ENCODE measurements at places on chromosomes 13 and 19. TPM values are rescaled to one million over a fixed set of nuclear protein-coding genes. Genes with fewer than 3 reads are reported as not detected.

The PSG11 gene
- not detected for polyA plus RNA-seq

GRCh38 chr13:112725346-112726015 lies 35.6 kb downstream of the ATP11A start:
- no peak for DNase-seq

DNA sequence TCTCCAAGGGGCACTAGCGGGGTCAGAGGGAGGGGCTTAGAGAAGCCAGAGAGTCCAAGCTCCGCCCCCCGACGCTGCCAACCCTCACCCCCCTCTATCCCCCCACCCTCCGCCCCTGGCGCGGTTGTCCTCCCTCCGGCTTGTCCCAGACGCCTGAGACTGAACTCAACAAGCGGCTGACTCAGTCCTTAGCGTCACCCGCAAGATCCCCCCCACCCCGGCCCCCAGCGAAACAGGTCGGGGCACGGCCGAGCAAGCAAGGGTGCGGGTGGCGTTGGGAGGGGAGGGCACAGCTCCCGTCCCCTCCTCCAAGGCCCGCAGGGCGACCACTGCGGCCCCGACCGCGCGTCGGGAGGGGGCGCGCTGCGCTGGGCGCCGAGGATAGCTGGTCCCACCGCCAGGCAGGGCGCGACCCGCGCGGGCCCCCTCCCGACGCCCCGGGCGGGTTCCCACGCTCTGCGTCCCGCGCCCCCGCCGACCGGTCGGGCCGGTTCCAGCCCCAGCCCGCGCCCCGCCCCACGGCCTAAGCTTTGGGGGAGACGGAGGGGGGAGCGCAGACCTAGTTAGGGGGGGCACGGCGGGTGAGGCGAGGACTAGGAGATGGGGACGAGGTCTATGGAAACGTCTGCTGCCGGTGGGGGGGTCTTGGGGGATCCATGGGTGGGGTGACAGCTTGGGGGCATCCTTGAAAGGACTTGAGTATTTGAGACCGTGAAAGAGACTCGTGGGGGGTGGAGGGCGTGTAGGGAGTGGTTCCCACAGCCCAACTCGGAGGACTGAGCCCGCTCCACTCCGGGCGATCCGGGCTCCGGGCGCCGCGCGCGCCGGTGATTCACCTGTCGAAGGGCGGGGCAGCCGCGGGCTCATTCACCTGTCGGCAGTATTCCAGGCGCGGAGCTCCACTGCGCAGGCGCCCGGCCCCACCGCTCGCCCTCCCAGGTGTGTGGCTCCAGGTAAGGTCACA lies 5.1 kb downstream of the NOTCH3 start:
- no peak for DNase-seq

DNA sequence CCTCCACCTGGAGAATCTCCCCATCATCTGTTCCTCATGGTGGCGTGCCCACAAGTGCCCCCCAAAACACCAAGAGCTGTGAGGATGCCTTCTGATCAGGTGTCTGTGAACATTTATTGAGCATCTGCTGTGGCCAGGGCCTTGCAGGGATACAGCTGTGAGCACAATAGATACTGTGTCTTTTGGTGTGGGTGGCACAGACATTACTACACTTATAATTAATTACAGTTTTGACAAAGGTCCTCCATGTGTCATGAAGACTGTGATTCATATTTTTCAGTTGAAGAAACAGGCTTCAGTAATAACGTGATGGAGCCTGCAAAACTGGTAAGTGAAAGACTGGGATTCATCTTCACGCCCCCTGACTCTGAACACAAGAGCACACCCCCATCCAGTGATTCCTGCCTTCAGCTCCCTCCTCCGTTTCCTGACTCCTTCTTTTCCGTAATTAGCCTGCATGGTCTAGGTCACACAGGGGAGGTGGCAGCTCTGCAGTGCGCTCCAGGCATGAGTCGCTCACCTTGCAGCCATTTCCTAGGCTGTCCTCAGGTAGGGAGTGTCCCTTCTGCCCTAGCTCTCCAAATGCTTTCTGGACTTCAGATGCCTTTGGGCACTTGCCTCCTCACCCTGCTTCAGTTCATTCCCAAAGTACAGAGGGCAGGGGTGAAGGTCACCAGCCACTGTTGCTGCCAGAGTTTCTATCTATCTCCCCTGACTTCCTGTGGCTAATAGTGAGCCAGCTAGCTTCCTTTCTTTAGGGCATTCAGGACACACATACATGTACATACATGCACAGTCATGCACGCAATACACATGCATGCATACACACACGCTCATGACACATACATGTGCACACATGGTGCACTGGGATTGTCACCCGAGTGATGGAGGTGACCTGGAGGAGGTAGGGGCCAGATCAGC lies 66.5 kb downstream of the SIAH3 start:
- no peak for DNase-seq

GRCh38 chr19:296476-297225 lies 5.4 kb upstream of the PLPP2 start:
- DNase-seq: no peak

DNA sequence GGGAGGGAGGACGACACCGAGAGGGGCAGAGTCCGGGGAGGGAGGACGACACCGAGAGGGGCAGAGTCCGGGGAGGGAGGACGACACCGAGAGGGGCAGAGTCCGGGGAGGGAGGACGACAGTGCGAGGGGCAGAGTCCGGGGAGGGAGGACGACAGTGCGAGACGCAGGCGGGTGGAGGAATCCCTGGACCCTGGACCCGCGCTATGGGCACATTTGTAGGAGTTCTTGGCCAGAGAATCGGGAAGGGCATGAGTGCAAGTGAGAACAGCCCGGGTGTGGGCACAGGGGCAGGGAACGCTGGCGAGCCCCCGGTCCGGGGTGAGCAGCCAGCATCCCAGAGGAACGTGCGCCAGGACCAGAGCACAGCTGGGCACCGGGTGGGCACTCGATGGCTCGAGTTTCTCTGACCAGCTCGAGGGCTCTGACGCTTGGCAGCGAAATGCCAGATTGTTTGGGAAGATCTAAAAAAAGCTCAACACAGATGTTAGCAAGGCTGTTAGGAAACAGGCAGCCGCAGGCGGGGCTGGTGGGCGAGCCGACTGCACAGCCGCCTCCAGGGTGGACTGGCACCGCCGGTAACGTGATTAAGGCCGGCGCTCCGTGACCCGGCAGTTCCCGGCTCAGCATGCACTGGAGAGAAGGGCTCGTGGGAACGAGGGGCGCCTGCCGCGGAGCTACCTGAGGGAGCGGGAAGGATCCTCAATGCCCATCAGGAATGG lies 17.9 kb upstream of the C2CD4C start:
- DNase-seq: no peak

GRCh38 chr13:60090574-60090973 lies 73.2 kb downstream of the DIAPH3 start:
- DNase-seq: no peak

GRCh38 chr13:59201841-59202240 lies 961.9 kb downstream of the DIAPH3 start:
- no peak for DNase-seq

GRCh38 chr19:48395499-48395898 lies 2.0 kb downstream of the GRIN2D start:
- DNase-seq: no peak

The SYT5 gene
- not detected for polyA plus RNA-seq

GRCh38 chr13:31722673-31723072 lies 16.7 kb upstream of the RXFP2 start:
- DNase-seq: no peak

DNA sequence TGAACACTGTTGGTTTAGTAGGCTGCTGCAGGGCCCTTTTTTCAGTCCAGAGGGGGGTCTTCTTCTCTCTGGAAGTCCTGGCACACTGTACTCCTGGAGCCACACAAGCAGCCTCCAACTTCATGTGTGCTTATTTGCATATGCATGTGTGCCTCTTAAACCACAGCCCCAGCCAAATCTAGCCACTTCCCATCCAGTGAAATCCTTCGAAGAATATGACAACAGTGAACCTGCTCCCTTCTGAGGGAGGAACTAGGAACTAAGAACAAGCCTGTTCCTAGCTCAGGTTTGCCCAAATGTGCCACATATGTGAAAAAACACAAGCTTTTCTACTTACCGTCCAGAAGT lies 348.5 kb downstream of the FOXO1 start:
- DNase-seq: no peak

DNA sequence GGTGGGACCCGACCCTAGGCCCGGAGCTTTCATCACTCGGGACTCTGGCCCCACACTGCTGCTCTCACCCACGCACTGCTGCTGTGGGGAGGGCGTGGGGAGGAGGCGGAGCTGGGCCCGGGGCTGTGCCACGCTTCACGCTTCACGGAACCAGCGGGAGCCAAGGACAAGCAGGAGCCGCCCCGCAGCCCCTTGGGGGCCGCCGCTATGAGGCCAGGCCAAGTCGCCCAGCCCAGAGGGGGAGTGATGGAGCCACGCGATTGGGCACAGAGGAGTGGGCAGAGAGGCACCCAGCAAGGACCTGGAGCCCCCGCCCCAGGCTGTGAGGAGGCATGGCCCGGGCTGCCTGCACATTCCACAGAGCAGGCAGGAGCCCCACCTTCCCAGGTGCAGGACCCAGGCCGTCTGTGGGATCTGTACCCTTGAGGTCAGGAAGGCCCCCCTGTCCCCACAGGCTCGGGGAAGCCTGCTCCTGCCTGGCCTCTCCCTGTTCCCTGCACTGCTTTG lies 10.2 kb upstream of the SUPT20H start:
- DNase-seq: no peak

DNA sequence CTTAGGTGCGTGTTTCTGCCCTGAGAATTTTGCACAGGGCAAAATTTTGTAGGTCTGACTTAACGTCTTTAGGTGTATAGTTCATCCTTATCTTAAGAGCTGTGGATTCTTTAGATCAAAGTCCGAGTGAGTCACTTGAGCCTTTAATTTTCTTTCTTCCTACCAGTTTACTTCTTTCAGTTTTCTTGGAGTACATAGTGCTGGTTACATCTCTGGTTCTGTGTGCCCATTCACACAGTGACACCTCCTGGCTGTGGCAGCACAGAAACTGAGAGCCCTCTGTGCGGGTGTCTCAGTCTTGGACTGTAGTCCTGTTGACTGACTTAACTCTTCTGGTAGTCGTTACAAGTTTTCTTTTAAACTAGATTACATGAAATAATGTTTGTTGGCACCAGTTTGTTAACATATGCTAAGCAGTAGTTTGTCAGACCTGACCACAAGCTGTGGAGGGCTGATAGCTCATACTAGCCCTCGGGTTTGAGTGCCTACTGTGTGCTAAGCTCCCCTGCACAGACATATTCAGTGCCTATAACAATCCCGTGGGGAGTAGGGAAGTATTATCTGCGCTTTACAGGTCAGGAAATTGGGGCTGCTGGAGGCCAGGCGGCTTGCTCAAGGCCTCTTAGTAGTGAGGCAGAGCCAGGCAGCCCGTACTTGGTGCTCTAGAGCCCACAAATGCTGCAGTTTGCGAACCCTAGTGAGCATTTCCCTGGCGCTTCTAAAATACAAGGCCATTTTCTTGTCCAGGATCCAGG lies 1.6 kb downstream of the GATAD2A start:
- DNase-seq: no peak

DNA sequence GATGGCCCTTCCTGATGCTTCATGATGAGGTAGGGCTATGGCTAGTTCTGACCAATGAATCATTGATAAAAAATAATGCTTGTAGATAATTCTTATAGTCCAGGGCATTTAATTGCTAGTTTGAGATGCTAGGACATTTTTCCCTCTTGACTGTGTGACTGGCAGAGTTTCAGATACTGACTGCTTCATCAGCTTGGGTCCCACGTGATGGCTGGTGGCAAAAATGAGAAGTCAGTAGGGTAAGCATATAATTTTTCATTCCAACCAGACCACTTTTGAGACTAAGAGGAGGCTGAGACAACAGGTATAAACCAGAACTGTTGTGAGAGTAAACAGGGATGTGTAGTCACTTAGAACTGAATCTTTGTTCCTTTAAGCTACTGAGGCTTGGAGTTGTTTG lies 183.3 kb downstream of the HS6ST3 start:
- DNase-seq: no peak

DNA sequence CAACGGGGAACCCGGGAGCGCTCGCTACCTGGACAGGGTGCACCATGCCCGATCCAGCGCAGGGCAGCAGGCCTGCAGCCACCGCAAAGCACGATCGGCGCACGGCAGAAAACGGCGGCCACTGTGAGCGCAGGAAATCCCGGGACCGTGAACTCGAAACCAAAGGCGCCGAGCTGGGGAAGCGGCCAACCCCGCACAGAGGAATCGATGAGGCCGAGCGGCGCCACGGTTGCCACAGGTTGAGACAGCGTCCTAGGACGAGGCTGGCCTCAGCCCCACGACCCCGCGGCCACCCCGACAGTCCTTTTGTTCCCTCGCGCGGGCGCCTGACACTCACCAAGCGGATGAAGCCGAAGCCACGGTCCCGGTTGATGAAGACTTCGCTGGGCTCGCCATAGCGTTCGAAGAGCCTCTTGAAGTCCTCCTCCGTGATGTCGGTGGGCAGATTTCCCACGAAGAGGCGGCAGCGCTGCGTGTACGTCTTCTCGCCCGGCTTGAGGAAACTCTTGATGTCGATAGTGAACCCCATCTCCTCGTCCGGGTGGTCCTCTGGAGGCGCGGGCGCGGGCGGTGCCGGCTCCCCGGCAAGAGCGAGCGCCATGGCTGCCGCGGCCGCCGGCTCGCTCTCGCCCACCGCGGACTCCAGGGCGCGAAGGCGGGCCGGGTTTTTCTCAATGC lies 557 bp downstream of the PSPC1 start:
- peak; percentile 68 for DNase-seq

DNA sequence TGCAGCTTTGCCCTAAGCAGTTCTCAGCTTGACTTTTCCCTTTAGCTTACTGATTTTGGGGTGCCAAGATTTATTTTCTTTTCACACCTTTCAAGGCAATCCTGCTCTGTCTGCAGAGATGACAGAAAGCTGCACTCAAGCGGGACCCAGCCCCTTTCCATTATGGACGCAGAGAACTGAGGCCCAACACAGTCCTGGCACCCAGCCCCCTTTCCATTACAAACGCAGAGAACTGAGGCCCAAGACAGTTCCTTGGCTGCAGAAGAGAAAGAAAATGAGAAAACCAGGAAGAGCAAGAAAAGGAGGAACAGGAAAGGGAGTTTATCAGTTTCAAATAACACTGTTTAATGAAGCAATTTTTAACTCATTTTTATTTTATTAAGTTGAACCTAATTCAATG lies 36.8 kb upstream of the ATP11A start:
- no peak for DNase-seq

The FBXO17 gene
- 26.7 TPM for polyA plus RNA-seq

GRCh38 chr13:111341886-111342285 lies 21.4 kb downstream of the TEX29 start:
- DNase-seq: no peak

The ZNF320 gene
- 10.4 TPM for polyA plus RNA-seq

- DNase-seq: no peak
Measured at GRCh38 chr19:49094505-49095482, 9.5 kb downstream of the SNRNP70 start.

The SIGLEC8 gene
- polyA plus RNA-seq: 0.05 TPM

GRCh38 chr19:58491393-58491792 lies 15.2 kb downstream of the ZNF446 start:
- no peak for DNase-seq

DNA sequence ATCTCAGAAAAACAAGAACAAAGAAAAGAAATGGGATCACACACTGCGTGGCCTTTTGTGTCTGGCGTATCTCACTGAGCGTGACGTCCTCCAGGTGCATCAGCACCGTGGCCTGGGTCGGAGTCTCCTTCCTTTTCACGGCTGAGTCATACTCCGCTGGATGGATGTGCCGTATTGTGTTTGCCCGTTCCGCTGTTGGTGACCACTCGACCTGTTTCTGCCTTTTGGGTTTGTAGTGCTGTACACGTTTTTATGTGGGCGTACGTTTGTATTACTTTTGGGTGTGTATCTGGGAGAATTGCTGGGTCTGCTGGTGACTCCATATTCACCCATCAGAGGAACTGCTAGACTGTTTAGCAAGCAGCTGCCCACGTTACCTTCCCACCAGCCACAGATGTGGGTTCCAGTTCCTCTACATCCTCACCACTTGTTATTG lies 11.4 kb downstream of the ARID3A start:
- no peak for DNase-seq

- no peak for DNase-seq
Measured at GRCh38 chr13:44211704-44212346, 161.8 kb upstream of the SERP2 start.

The MAB21L1 gene
- polyA plus RNA-seq: 1.0 TPM

All from ovary (tissue), 10 donors.